ENCODE measurements at places on chromosomes 7 and 10. TPM values are rescaled to one million over a fixed set of nuclear protein-coding genes. Genes with fewer than 3 reads are reported as not detected.

Gene NPFFR1
- 0.20 TPM for total RNA-seq

Gene SFRP5
- total RNA-seq, result 0.20 TPM

Gene GPNMB
- total RNA-seq, result 6.1 TPM

Gene LEP
- not detected for total RNA-seq

Gene SEMA4G
- total RNA-seq, result 15.9 TPM

Gene NRP1
- 99.1 TPM for total RNA-seq

Gene SFTPA1
- total RNA-seq, result not detected

Gene EGFR
- total RNA-seq, result 87.4 TPM

Gene SLC18A3
- not detected for total RNA-seq

Gene INHBA
- total RNA-seq, result 68.9 TPM

Gene FKBP6
- total RNA-seq, result not detected

Gene ATP6V0A4
- total RNA-seq, result 5.6 TPM

Gene NYAP1
- total RNA-seq, result 0.38 TPM

Gene IFIT2
- total RNA-seq, result 40.8 TPM

Gene PON2
- 73.7 TPM for total RNA-seq

Gene ASB15
- total RNA-seq, result not detected

Gene PSD
- total RNA-seq, result 0.34 TPM

Gene LIPN
- not detected for total RNA-seq

Gene TSPAN33
- total RNA-seq, result 12.4 TPM

Gene EIF4H
- total RNA-seq, result 191 TPM

Gene PAOX
- 2.9 TPM for total RNA-seq

Gene AOC1
- 1.8 TPM for total RNA-seq

Gene NRCAM
- total RNA-seq, result 15.0 TPM

Gene GPER1
- total RNA-seq, result 0.26 TPM

Gene ACTR3C
- total RNA-seq, result 22.8 TPM

Gene ICA1
- total RNA-seq, result 66.4 TPM

Gene PLAC9
- not detected for total RNA-seq

Gene ORC5
- total RNA-seq, result 20.2 TPM

Gene CALML5
- total RNA-seq, result not detected

Gene PON3
- 6.5 TPM for total RNA-seq

Gene CACNB2
- total RNA-seq, result not detected

Gene ASB10
- total RNA-seq, result not detected

Gene ENO4
- 0.12 TPM for total RNA-seq

Gene FRMD4A
- total RNA-seq, result 6.1 TPM

Gene UPK3BL2
- total RNA-seq, result 18.3 TPM

Gene PRSS37
- not detected for total RNA-seq

Gene NEUROG3
- total RNA-seq, result not detected

Gene MTG1
- total RNA-seq, result 37.8 TPM

Gene CTAGE4
- 20.0 TPM for total RNA-seq

Gene KLLN
- 0.81 TPM for total RNA-seq

Gene SLC13A1
- total RNA-seq, result not detected

Gene WDR86
- total RNA-seq, result not detected

Measured in Calu3 (cell line).